ENCODE measurements at places on chromosomes 2 and 18. TPM values are rescaled to one million over a fixed set of nuclear protein-coding genes. Genes with fewer than 3 reads are reported as not detected.

Gene CFC1
- polyA plus RNA-seq: not detected

Gene SMC6
- 60.3 TPM for polyA plus RNA-seq

Gene FLACC1
- polyA plus RNA-seq: 0.97 TPM

DNA sequence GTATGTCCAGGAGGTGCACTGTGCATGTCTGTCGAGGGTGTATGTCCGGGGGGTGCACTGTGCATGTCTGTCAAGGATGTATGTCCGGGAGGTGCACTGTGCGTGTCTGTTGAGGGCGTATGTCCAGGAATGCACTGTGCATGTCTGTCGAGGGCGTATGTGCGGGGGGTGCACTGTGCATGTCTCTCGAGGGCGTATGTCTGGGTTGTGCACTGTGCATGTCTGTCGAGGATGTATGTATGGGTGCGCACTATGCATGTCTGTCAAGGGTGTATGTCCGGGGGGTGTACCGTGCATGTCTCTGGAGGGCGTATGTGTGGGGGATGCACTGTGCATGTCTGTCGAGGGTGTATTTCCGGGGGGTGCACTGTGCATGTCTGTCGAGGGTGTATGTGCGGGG is 249.3 kb upstream of the MYT1L start:
- DNase-seq: no peak

- DNase-seq: no peak
Observed at GRCh38 chr2:151553-152334, 105.4 kb upstream of the FAM110C start.

DNA sequence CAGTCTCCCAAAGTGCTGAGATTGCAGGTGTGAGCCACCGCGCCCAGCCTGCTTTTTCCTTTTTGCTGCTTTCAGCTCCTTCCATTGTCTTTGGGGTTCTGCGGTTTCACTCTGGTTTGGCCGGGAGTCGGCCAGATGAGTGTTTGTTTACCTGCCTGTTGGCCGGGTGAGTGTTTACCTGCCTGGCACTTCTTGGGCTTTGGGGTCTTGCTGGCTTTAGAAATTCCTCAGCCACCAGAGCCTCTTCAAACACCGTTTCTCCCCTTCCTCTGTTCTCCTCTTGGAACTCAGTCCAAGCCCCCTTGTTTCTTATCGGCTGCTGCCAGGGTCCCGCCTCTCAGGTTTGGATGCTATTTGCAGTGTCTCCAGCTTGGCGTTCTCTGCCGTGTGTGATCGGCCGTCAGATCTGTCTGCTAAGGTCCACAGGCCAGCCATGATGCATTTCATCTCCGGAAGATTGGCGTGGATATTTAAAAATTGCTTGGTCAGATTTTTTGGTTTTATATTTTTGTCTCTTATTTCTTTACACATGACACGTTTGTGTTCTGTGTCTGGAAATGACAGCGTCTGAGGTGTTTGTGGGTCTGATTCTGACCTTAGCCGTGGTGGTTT is 14.2 kb upstream of the GAL3ST2 start:
- no peak for DNase-seq

DNA sequence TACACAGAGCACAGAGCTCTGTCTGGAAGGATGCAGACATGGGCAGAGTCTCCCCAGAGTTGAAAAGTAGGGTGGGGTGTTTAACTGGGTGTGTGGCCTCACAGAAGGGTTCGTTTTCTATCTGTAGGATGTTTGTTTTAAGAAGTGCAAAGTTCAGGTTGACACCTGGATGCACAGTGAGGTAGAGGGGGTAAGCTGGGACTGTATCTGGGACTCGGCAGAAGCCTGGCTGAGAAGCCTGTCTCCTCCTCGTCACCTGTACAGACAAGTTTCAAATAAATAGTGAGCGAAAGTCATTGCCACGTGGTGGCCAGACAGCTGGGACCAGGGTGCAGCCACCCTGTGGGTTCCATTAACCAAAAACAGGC is 145.9 kb downstream of the KLHL29 start:
- no peak for DNase-seq

- no peak for DNase-seq
Observed at GRCh38 chr2:239762655-239763269, 262.4 kb downstream of the NDUFA10 start.
